CD8-positive, alpha-beta memory T cell (primary cell): ENCODE measurements at places on chromosomes 11 and 22. TPM values are rescaled to one million over a fixed set of nuclear protein-coding genes. Genes with fewer than 3 reads are reported as not detected.
A peak's percentile ranks its signal among the peaks of the same experiment; 100 is the strongest.

DNA sequence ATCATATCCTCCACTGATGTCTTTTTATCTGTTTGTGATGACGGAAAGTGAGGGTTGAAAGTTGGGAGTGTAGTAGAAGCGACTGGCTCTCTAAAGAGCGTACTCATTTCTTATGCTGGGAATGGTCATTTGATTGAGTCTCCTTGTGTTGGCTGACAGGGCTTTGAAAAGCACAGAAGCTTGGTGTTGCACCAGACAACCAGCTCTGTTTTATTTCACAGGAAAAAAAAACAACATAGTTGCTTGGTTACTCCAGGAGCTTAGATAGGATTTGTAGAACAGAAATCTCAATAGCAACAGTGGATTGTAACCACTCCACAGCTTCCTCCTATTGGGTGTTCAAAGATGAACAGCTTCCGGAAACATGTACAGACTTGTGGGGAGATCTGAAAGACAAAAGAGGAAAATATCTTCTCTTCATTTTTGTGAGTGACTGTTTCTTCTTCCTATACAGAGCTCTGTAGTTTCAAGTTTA, 2.7 kb downstream of the RBM14 start:
- peak overlapping the region; percentile 99 for H3K4me3 ChIP-seq
- peak; percentile 14 for DNase-seq
- peaks cover 67% of the 10 kb centered on the region for H3K4me1 ChIP-seq
- peaks cover 31% of the 10 kb centered on the region for H3K36me3 ChIP-seq
- no peaks in the 10 kb centered on the region for H3K27me3 ChIP-seq
- H3K27ac ChIP-seq: peak overlapping the region; percentile 100

The OR8A1 gene
- total RNA-seq: not detected

GRCh38 chr22:26884921-26885320, 227.5 kb downstream of the MIAT start:
- no peak for DNase-seq
- no peaks in the 10 kb centered on the region for H3K27me3 ChIP-seq
- H3K4me1 ChIP-seq: no peaks in the 10 kb centered on the region
- H3K36me3 ChIP-seq: no peaks in the 10 kb centered on the region

GRCh38 chr11:126491092-126491491, 135.6 kb downstream of the ST3GAL4 start:
- H3K4me3 ChIP-seq: no peak overlapping the region
- no peak for DNase-seq
- H3K27me3 ChIP-seq: no peaks in the 10 kb centered on the region
- H3K27ac ChIP-seq: no peak overlapping the region
- no peaks in the 10 kb centered on the region for H3K4me1 ChIP-seq

DNA sequence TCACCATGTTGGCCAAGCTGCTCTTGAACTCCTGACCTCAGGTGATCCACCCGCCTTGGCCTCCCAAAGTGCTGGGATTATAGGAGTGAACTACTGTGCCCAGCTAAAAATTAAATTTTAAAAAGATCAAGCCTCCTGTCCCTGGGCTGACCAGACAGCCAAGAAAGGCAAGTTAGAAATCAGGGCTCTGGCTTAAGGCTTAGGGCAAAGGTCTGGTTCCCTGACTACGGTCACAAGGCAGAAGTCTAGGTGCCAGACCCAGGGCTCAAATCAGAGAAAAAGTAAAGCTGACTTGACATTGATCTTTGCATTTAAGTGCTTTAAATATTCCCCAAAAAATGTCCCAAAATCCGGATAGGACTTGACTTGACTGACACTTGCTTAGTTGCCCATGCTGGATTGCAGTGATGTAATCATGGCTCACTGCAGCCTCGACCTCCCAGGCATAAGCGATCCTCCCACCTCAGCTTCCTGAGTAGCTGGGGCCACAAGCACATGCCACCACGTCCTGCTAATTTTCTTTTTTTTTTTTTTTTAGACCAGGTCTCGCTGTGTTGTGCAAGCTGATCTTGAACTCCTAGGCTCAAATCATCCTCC, 17.3 kb upstream of the CRKL start:
- no peak for DNase-seq
- no peaks in the 10 kb centered on the region for H3K4me1 ChIP-seq
- H3K27ac ChIP-seq: no peak overlapping the region
- H3K4me3 ChIP-seq: no peak overlapping the region
- no peaks in the 10 kb centered on the region for H3K36me3 ChIP-seq

The CST6 gene
- not detected for total RNA-seq

DNA sequence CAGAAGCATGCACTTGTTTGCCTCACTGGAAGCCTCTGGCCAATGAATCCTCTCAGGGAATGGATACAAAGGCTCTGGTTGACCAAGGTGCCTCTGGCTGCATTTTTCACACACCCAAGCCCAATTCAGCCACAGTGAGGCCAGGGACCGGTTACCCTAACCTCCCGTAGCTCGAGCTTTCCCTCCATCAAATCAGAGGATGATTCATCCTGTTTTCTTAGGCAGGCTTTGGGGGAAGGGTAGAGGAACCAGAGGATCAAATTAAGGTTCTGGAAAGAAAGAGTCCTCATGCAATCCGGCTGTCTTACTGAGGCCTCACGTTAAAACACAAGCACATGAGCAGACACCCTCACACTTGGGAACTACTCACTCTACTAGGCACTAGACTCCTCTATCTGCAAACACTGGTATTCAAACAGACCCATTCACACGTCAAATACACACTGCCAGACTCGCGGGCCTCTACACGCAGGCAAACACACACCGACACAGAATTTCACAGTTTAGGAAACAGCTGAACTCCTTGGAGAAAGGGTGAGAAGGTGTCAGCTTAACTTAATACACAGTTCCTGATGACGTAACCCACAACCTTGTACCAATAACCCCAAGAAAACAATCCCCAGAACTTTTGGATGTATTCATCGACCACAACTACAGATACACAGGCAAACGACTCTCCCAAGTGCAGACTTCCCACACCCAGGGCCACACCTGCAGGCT, 12.4 kb downstream of the NRXN2 start:
- H3K36me3 ChIP-seq: no peaks in the 10 kb centered on the region
- no peak for DNase-seq
- no peak overlapping the region for H3K27ac ChIP-seq
- H3K4me1 ChIP-seq: peaks cover 8% of the 10 kb centered on the region

DNA sequence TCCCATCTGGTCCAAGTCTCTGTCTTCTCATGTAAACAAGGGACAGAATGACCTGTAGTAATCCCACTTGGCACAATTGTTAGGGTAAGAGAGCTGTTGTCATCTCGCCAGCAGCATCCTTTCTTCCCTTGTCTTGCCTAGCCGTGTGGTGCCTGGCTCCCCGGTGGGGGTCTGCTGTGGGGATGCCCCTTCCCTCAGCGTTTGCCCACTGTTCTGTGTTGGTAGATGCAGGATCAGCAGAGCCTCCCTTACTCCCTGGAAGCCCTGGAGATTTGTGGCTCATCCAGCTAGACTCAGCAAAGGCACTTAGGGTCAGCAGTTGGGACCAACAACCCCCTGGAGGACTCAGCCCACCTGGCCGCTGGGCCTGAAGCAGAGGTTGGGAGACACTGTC, 13.0 kb downstream of the ACO2 start:
- no peaks in the 10 kb centered on the region for H3K27me3 ChIP-seq
- no peak overlapping the region for H3K4me3 ChIP-seq
- no peak overlapping the region for H3K27ac ChIP-seq
- DNase-seq: no peak

GRCh38 chr11:19094859-19095258, 22.1 kb upstream of the ZDHHC13 start:
- no peak for DNase-seq
- no peak overlapping the region for H3K27ac ChIP-seq
- H3K4me3 ChIP-seq: no peak overlapping the region
- H3K27me3 ChIP-seq: peaks cover 4% of the 10 kb centered on the region
- no peaks in the 10 kb centered on the region for H3K36me3 ChIP-seq
- H3K4me1 ChIP-seq: no peaks in the 10 kb centered on the region

GRCh38 chr11:68048681-68049508, 10.1 kb downstream of the TCIRG1 start:
- no peak for DNase-seq
- H3K36me3 ChIP-seq: peaks cover 4% of the 10 kb centered on the region
- no peaks in the 10 kb centered on the region for H3K27me3 ChIP-seq
- H3K4me3 ChIP-seq: no peak overlapping the region

DNA sequence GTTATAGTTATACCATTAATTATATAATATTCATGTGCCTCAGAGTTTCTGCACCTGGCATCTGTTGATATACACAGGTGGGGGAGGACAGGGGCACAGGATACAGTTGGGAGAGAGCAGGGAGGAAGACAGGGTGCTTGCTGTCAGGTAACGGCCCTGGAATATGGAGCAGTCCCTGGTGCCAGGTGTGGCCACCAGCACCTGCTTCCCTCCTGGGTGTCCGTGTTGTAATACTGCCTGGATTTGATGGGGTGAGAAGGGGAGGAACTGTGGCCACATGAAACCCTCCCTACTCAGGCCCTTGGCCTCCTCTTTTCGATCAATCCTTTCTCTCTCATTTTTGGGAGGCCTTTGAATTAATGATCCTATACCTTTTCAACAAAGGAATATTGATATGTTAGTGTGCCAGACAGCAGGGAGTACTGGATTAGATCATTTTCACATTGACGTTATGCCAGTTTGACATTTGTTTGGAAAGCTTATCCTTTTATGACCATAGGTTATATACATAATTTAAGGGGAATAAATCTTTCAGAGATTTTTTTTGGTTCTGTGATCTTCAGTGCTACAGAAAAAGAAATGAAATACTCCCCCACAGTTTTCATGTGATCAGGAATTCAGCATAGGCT, 88.6 kb downstream of the TEAD1 start:
- DNase-seq: no peak
- H3K36me3 ChIP-seq: no peaks in the 10 kb centered on the region
- H3K27me3 ChIP-seq: no peaks in the 10 kb centered on the region
- no peak overlapping the region for H3K4me3 ChIP-seq
- H3K27ac ChIP-seq: no peak overlapping the region
